DMS79 treated with DMSO at 0.1 percent for 48 hours (cell line): ENCODE measurements at places on chromosomes 2 and 18.

- no peak for DNase-seq
Measured at GRCh38 chr2:229408962-229409361, 137.9 kb upstream of the PID1 start.

DNA sequence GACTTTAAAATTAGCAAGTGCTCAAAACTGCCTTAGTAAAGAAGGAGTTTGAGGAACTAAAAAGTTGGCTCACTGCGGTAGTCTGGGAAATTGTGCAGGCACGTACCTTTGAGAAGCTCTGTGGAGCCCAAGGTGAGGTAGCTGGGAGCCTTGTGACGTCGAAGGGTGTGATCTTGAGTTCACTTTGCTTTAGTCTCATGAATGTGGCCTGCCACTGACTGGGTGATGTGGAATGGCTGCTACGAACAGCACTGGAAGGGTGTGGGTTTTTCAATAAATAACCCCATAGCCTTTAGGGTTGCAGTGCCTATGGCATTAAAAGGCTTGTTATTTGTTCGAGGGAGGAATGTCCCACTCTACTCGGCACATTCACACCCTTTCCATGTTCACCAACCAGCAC is 312.3 kb downstream of the PRKCE start:
- DNase-seq: no peak

- no peak for DNase-seq
Measured at GRCh38 chr2:173033084-173033483, 42.6 kb upstream of the MAP3K20 start.

GRCh38 chr2:188046437-188046836 is 245.2 kb upstream of the GULP1 start:
- DNase-seq: no peak

- DNase-seq: no peak
Measured at GRCh38 chr2:203052539-203052938, 37.9 kb downstream of the NBEAL1 start.

DNA sequence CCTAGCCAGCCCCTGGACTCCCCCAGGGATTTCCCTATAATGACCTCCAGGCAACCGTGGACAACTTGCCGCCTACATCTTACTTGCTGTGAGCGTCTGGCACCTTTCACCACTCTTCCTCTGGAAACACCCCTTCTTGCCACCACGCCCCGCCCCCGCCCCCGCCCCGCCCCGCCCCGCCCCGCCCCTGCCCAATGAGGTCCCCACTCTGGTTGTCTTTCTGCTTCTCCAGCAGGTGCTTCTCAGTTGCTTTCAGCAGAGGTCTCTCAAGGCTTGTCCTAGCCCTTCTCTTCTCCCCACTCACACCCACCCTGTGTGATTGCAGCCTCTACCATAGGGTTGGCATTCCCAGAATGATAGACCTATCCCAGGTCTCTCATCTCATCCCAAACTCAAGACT is 214.5 kb downstream of the EN1 start:
- DNase-seq: no peak

- no peak for DNase-seq
Measured at GRCh38 chr2:173462892-173463840, 108.5 kb downstream of the CDCA7 start.

- no peak for DNase-seq
Measured at GRCh38 chr18:34880882-34881834, 160.1 kb upstream of the MAPRE2 start.

DNA sequence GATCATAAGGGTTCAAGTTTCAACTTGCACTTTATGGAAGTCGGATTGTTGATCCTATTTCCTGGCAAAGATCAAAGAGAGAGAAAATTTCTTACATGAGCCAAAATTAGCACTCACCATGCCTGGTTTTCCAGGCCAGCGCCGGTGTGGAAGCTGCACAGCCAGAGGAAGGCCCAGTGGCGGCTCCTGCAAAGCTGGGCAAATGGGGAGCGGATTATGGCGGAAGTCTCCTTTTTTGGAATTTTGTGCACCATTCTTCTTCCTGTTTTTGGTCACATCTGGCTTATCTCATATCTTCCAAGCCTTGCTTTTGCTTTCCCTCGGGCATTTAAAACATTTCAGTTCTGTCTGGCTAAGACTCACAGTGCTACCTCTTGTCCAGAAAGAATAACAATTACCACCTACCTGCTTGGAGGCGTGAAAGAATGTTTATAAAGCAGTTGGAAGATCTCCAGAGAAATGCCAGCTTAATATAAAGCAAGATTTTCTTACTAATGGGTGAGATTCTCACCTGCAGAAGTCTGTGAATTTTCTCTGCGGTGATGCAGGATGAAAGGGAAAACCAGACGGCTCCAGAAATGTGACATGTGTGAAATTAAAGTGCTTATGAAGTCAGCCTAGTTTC is 94.3 kb downstream of the ASAP2 start:
- DNase-seq: peak; percentile 24

GRCh38 chr2:88069117-88069516 is 1.5 kb downstream of the SMYD1 start:
- no peak for DNase-seq

GRCh38 chr2:233990261-233990798 is 60.2 kb upstream of the SPP2 start:
- DNase-seq: no peak

DNA sequence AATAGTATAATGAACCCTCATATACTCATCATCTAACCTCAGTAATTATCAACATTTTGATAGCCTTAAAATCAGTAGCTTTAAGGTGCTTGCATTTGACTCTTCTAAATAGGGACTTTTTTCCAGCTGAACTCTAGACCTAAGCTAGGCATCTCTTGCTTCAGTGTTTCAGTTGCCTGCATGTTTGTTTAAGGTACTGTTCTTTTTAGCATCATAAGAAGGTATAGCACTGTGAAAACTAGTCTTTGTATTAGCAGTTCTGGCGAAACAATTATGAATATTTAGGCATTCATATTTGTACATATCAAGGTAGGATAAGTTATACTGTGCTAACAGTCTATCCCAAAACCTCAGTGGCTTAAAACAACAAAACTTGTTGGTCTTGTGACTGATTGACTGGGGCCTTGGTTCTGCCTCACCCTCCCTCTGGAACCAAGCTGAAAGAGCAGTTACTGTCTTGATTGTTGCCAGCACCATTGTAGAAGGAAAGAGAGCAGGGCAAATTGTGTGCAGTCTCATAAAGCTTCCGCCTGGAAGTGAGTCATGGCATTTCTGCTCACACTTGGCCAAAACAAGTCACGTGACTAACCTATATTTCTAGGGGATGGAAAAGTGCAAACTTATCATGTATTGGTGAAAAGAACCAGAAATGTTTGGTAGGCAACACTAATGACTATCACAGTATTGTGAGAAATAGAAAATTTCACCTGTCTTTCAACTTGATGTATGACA is 24.3 kb downstream of the GALNT1 start:
- DNase-seq: no peak

DNA sequence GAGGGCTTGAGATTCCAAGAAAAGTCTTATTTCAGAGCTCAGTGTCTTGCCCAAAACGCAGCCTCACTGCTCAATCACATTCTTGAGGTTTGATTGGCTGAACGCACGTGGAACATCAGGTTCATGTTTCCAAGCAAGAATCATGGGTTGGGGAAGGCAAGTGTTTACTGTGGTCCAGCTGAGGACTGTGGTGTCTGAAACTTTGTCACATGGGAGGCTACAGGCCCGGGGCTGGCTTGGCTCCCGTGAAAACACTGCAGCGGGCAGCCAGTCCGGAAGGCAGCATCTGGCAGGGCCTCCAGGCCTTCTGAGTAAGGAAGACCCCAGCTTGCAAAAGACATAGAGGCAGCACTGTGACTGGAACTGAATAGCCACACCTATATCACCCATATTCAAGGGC is 84.7 kb downstream of the POLR1A start:
- DNase-seq: no peak

GRCh38 chr2:223944166-223944702 is 901 bp downstream of the WDFY1 start:
- no peak for DNase-seq

- DNase-seq: no peak
Measured at GRCh38 chr2:162016080-162016479, 57.9 kb downstream of the DPP4 start.

DNA sequence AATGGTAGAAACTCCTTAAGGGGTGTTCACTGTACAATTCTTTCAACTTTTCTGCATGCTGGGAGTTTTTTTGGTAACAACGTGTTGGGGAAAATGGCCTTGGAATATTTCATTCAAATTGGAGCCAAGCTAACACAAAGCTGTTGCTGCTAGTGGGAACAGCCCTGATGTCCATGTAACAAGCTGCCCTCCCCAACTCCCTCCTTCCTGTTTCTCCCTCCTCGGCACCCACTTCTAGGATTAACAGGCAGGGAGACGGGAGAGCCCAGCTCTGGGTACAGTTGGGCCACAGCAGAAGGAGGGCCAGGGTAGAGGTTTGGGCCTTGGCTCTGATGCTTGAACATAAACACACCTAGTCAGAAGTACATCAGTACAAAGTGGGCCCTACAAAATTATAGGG is 9.4 kb upstream of the MOCOS start:
- DNase-seq: no peak
